ENCODE measurements at places on chromosomes 16 and 17. TPM values are rescaled to one million over a fixed set of nuclear protein-coding genes. Genes with fewer than 3 reads are reported as not detected.

DNA sequence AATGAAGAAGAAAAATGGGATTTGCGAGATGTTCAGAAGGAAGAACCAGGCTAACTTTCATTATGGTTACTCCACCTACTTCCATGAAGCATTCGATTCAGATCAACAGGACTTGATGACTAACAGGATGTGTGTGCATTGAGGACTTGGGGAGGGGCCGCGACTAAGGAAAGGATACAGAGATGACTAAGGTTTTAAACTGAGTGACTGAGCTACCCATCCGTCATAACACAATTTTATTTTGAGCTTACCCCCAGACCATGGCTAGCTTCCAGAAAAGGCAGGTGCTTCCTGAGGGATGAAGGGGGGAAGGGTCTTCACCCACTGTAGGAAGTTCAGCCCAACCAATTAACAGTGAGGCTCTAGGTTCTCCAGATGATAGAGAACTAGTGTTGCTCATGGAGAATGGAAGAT lies 2.5 kb upstream of the CDYL2 start:
- no peak for DNase-seq

DNA sequence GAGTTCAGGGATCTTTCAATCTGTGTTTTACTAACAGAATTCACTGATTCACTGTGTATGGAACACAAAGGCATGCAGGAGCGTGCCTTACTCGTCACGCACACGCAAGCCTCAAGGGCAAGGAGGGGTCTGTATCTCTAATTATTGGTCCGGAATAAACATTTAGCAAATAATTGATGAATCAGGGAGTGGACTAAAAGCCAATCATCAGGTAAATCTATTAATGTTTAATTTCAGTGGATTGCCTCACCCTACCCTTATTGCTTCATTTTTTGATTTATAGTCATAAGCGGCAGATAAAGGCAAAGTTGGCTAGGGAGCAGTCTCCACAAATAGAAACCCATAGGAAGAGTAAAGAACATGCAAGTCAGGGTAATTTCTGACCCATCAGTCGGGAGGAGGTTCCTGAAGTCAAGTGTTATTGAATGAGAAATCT lies 7.4 kb upstream of the HSD17B2 start:
- DNase-seq: no peak

- no peak for DNase-seq
Observed at GRCh38 chr17:4187076-4187475, 44.1 kb downstream of the CYB5D2 start.

- no peak for DNase-seq
Observed at GRCh38 chr17:44081681-44082080, 11.1 kb downstream of the G6PC3 start.

DNA sequence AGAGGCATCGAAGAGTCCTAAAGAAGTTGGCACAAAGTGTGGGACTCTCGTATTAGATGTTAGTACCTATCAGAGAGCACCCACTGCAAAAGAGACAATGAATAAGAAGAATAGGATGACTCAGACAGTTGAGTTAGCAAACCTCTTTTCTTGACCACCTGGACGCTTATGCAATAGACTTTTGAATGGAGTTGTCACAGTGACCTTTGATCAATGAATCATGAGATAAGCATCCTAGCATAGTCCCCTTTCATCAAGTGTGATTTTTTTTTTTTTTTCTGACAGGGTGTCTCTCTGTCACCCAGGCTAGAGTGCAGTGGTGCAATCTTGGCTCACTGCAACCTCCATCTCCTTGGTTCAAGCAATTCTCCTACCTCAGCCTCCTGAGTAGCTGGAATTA lies 1417.9 kb upstream of the GOT2 start:
- DNase-seq: no peak

TLK2 gene
- 13.7 TPM for total RNA-seq

DNA sequence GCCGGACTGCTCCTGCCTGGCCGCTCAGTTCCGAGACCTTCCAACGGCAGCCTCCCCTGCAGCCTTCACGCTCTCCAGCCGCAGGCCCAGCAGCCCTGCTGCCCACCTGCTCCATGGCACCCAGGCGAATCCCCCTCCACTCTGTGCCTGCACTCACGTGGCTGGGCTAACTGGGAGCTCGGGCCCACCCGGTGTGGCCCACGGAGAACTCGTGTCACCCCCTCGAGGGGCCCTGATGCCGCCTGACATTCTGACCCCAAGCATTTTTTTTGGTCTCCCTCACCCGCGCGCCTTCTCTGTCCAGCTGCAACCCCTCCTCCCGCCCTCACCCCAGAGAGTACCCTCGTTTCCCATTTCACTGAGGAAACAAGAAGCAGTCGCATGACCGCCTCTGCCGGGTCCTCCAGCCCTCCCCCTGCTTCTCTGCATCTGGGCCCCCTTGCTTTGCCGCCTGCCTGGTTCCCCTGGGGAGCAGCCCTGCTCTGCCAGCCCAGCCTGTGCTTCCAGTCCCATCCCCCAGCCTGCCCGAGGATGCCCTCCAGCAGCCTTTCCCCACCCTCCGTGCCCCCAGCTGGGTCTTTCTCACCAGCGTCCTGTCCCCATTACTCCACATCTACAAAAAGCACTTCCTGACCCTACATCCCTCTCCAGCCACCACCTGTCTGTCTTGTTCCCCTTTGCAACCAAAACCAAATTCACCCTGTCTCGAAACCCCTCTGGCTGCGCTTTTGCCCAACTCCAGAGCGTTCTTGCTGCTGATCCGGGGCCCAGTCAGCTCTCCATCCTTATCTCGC lies 146.4 kb upstream of the CHMP6 start:
- no peak for DNase-seq

GRCh38 chr16:50879873-50880695 lies 138.2 kb downstream of the CYLD start:
- no peak for DNase-seq

DNA sequence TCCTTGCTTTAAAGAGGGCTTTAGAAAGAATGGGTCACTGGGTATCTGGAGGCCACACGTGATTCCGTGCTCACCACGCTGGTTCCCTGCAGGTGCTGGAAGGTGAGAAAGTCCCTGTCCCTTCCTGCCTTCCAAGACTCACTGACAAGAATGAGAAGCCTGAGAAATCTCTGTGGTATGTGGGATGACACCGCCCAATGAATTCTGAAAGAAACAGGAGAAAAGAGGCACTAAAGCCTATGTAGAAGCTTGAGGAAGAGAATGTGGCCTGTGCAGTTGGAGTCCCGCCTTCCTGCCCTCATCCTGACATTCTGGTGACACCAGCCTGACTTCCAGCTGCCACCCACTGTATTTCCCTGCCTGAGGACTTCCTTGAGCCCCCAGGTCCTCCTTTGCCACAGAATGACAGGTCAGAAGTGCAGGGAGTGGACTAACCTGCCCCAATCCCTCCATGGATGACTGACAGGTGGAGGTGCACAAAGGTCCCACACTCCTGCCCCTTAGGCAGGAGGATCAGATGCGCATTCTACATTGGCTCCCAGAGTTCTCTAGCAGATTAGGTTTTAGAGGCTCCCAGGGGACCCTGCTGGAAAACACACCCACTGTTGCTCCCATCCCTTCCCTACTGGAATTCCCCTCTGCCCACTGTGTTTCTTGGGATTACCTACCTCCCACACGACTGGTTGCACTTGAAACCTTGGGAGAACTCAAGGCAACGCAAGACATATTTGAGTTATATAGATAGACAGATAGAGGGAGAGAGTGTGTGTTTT lies 38.6 kb upstream of the TENT4B start:
- no peak for DNase-seq

DNA sequence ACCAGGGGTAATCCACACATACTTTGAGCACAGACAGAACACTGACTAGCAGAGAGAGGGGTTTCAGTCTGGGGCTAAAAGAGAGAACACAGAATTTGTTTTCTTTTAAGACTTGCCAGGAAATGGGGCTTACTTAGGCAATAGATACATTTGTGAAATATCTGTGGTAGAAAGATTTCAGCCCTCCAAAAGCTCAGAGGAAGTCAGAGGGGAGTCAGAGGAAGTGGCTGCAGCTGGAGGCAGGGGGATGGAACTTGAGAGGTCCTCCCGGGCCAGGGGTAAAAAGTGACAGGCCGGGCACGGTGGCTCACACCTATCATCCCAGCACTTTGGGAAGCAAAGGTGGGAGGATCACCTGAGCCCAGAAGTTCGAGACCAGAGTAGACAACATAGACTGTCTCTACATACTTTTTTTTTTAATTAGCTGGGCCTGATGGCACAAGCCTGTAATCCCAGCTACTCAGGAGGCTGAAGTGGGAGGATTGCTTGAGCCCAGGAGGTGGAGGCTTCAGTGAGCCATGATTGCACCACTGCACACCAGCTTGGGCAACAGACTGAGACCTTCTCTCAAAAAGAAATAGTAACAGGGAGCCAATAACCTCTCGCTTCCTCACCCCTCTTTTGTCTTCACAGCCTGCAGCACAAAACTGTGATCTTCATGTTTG lies 49.9 kb downstream of the NLRC5 start:
- DNase-seq: no peak

GNAO1 gene
- total RNA-seq: 6.3 TPM

DNA sequence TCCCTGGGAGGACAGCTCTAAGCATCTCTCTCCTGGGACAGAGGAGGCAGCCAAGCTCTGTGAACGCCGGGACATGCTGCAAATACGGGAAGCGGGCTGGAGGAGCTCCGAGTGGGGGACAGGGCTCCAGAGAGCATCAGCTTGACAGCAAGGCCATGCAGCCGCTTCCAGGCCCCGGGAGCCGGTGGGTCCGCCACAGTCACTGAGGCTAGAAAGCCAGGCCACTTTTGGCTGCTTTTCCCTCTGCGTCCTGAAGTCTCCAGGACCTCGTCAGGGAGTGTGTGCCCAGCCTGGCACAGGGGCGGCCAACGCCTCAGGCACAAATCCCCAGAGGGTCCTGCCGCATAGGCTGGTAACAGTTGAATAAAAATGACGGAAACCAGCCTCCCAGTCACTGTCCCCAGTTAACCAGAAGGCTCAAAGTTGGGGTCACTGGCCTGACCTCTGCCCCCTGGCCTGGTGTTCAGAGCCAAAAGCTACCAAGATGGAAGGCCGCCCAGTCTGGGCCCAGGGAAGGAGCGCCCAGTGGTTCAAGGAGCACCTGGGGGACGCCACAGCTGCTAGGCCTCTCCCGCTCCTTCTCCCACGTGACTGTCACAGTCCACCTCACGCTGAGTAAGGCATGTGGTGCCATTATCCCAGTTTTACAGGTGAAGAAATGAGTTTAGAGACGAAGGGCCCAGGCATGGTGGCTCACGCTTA lies 3.2 kb upstream of the TRIM65 start:
- DNase-seq: peak; percentile 78

DNA sequence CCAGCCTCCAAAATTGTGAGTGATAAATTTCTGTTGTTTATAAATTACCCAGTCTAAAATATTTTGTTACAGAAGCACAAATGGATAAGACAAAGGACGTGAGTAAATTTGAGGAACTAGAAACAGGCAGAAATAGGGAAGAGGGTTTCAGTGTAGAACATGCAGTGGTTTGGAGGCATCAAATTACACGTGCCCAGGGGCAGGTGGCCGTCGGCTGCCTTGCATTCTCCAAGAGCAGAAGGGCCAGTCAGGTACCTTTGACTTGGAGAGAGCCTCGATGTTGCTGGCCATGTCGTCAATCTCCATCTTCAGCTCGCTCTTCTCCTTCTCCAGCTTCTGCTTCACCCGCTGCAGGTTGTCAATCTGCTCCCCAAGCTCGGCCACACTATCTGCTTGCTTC lies 54.3 kb downstream of the MYH13 start:
- DNase-seq: no peak

DNA sequence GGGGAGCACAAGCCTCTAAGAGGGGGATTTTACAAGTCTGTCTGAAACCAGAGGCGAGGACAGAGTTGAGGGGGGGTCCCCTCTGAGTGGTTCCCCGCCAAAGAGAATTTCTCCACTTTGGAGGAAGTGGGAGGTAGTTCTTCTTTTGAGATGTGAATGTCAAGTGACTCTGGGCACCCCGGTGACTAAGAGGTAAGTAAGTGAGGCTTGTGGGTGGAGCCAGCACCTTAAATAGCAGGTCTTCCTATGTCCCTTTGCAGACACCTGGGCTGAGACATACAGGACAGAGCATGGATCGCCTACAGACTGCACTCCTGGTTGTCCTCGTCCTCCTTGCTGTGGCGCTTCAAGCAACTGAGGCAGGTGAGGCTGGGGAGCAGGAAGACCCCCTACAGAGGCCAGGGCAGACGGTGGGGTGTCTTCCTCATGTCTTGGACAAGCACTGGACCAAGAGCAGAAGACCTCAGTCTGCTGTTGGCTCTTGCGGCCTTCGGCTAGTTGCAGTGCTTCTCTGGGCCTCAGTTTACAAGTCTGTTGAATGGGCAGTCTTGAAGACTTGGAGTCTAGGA lies at the start of gene CCL22:
Gene CCL22 (plus strand): TSS at position 257 of the 569 bp plus-strand sequence. CDS start 34 bp downstream, at position 291.
- no peak for DNase-seq

C17orf75 gene
- total RNA-seq: 13.4 TPM

NOXO1 gene
- 0.69 TPM for total RNA-seq

MED31 gene
- 7.5 TPM for total RNA-seq

DNA sequence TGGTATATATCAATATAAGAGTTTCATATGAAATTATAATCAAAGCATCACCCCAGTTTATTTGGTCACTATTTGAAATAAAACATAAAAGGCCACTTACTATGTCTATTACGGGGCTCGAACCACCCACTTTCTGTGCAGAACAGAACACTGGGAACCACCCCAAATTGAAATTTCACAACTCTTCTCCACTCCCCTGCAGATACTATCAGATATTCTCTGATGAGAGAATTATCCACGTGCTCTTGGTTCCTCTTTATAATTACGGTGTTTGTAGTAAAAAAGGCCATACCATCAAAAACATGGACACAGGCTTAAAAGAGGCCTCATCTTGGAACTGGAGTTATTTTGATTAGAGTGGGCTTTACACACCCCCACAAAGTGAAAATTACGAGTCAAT lies 82.8 kb downstream of the WDR59 start:
- DNase-seq: no peak

GRCh38 chr17:66348584-66349165 lies 46.3 kb downstream of the PRKCA start:
- peak; percentile 40 for DNase-seq

GRCh38 chr16:26802440-26802839 lies 264.3 kb upstream of the C16orf82 start:
- DNase-seq: no peak

DNA sequence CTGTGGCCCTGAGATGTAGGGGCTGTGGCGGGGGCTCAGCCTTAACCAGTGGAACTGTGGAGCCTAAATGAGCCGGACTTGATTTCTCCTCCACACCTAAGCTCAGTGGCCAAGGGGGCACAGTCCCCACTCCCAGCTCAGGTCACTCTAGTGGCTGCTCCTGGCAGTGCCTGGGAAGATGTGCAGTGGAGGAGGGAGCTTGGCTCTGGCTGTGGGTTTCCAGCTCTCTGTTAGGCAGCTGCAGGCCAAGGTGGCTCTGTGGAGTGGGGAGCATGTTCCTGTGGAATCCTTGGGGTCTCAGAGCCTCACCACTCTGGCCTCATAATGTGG lies 76.3 kb downstream of the AMFR start:
- no peak for DNase-seq
